ENCODE measurements at places on chromosomes 12 and 14. TPM values are rescaled to one million over a fixed set of nuclear protein-coding genes. Genes with fewer than 3 reads are reported as not detected.

DNA sequence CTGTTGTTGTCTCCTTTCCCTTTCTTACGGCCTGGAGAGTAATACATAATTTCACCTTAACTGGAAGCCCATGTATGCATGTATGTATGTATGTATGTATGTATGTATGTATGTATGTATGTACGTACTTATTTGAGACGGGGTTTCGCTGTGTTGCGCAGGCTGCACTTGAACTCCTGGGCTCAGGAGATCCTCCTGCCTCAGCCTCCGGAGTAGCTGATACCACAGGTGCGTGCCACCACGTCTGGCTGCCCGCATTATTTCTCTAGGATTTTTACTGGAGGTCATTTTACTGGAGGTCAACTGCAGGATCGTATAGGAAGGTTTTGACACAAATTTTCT lies 644 bp upstream of the OS9 start:
- no peak for DNase-seq

DNA sequence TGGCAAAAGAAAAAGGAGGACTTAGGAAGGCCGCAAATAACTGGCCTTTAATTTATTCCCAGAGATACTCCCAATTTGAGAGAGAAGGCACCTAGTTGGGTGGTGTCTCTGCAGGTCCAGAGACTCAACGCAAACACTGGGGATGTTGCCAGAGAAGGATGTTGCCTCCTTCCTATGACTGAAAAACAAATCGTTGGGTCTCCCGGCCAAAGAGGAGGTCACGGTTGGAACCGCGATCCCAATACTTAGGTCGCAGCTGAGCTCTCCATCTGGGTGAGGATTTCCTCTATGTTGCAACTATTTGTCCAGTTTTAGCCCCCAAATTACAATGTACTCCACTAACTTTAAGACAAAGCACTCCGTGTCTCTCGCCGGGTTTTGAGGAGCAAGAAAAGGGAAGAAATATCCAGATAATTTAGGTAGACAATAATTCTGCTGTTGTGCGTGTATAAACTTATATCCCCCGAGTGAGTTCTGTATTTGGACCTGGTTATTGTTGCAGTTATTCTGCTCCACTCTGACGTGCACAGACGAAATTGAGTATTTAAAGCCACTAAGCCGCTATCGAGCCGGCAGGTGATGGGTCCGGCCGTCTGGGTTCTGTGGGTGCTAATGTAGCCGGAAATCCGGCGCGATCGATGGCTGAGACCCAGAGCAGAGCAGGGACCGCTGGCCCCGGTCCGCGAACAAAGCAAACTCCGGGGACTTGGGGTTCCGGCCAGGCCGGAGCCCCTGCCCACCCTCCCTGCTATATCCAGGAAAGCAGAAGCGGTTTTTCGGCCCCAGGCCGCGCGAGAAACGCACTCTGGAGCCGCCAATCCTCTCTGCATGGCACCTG lies 5.7 kb downstream of the HOXC12 start:
- no peak for DNase-seq

GRCh38 chr12:12365931-12366431 lies 9.1 kb downstream of the BORCS5 start:
- no peak for DNase-seq

GRCh38 chr12:9365296-9365695 lies 157.1 kb upstream of the PZP start:
- DNase-seq: no peak

Gene TBC1D30
- total RNA-seq: 15.2 TPM

Gene KCNA5
- not detected for total RNA-seq

Data from glutamatergic neuron (in vitro differentiated cells).